Activated T-cell treated with anti-CD3 and anti-CD28 coated beads for 4 hours (primary cell): ENCODE measurements at places on chromosomes 12 and 14.

- no peak for DNase-seq
Observed at GRCh38 chr12:124747426-124748161, 116.1 kb downstream of the SCARB1 start.

DNA sequence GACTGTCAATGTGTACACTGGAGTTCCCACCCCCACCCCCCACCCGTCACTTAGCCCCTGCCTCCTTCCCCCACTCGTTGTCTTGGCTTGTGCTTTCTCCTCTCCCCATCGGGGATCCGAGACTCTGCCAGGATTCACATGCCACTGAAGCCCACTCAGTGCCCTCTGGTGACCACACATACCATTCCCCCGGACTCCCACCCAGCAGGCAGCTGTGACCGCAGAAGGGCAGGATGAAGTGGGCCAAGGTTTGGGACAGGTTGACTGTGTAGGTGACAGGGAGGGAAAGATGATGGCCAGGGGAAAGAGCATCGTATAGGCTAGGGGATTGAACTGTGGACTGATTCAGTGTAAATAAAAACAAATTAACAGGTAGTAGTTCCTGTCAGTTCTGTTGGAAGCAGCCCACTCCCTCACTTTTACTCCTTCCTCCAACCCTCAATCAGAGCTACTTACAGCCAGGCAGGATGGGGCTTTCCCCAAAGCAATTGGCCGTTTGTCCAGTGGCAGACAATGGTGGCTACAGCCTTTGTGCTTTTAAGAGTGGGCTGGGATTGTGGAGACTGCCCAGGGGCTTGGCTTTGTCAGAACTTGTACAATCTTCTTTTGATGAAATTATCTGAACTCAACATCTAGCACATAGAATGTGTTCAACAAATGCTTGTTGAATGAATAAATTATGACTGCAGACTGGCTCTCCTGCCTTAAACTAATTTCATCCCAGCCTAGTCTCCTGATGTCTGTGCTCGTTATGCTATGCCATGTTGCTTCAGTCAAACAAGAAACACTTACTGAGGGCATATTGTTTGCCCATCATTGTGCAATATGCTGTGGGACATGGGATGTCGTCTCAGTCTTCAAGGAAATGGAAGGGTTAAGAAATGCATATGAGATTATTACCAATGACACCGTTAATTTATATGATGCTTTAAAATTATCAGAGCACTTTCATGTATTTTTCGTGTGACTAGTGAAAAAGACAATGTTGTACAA lies 30.2 kb downstream of the TTC9 start:
- no peak for DNase-seq

GRCh38 chr14:103204852-103205540 lies 81.7 kb downstream of the TNFAIP2 start:
- no peak for DNase-seq

DNA sequence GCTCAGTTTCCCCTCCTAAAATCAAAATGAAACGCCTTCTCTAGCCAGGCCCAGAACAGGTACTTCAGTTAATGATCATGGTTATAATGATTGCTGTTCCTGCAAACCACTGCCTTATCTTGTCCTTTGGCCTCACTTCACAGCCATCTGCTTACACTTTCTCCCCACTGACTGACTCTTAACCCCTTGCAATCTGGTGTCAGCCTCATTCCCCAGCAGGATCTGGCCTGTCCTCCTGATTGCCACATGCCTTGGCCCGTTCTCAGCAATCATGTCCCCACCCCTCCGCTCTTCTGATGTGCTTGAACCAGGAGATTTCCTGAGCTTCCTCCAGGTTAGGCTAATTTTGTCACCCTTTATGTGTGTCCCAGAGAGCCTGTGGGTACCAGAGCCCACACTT lies 64.5 kb downstream of the KCNA1 start:
- no peak for DNase-seq

- DNase-seq = no peak
Observed at GRCh38 chr12:62683776-62684569, 217.3 kb downstream of the MON2 start.

GRCh38 chr12:114655934-114656749 lies 27.8 kb downstream of the TBX3 start:
- DNase-seq = no peak

GRCh38 chr12:25986180-25986579 lies 27.7 kb downstream of the RASSF8 start:
- DNase-seq = no peak

GRCh38 chr12:104473374-104473983 lies 16.7 kb downstream of the CHST11 start:
- no peak for DNase-seq

DNA sequence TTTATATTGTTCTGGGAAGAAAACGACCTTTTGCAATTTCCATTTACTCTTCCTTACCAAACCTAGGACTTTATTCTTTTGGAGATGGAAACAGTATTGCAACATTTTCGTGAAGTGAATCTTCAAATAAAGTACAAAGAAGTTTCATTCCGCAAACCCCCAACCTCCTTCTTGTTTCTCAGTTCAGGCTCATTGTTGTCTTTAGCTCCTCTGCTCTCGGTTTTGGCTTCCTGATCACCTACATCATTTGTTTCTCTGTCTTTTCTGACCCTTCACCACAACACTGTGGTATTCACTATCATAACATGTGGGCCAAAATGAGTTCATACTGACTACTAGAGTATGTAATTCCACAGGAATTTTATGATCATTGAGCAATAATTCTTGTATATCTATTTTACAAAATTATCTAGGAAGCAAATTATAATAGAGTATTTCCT lies 266.8 kb downstream of the ADAMTS20 start:
- DNase-seq = no peak

DNA sequence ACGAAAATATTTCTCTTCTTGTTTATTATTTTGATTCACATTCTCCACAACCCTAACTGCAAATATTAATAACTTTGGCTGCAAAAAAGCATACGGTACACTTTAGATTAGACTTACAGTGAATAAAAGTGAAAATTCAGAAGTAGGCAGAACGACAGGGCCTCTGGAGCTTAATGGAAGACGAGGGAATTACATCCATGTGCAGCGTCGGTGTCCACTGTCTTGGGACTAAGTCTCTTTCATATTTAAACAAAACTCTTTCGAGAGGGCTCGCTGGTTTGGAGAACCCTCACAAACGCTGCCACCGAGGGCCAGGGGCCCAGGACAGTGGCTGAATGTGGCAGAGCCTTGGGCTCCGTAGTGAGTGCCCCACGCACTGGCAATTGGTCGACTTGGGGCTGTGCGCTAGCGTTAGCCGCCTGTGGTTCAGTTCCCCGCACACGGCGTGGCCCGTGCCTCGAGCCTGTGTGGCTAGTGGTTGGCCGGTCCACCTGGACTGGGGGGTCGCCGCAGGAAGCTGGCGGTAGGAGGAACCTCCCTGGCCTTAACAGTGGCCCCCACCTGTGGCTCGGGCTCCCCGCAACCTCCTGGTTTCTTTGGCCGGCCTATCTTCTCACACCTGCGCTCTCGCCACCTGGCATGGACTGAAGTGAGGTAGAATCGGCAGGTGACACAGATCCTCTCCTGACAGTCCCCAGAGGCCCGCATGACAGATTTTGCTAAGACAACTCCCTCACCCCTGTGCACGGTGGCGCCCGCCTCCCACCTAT lies 739 bp upstream of the PAX9 start:
- no peak for DNase-seq

DNA sequence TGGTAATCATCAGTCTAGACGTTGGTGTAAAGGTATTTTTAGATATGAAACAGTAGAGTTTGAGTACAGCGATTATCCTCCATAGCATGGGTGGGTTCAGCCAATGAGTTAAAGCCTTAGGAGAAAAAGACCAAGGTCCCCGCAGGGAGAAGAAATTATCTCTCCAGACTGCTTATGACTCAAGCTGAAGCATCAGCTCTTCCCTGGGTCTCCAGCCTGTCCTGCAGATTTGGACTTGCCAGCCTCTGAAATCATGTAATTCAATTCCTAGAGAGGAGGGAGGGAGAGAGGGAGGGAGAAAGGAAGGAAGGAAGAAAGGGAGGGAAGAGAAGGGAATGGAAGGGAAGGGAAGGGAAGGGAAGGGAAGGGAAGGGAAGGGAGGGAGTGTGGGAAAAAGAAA lies 12.0 kb upstream of the DTX1 start:
- DNase-seq = no peak

GRCh38 chr14:95211721-95212504 lies 54.6 kb upstream of the DICER1 start:
- DNase-seq = no peak

DNA sequence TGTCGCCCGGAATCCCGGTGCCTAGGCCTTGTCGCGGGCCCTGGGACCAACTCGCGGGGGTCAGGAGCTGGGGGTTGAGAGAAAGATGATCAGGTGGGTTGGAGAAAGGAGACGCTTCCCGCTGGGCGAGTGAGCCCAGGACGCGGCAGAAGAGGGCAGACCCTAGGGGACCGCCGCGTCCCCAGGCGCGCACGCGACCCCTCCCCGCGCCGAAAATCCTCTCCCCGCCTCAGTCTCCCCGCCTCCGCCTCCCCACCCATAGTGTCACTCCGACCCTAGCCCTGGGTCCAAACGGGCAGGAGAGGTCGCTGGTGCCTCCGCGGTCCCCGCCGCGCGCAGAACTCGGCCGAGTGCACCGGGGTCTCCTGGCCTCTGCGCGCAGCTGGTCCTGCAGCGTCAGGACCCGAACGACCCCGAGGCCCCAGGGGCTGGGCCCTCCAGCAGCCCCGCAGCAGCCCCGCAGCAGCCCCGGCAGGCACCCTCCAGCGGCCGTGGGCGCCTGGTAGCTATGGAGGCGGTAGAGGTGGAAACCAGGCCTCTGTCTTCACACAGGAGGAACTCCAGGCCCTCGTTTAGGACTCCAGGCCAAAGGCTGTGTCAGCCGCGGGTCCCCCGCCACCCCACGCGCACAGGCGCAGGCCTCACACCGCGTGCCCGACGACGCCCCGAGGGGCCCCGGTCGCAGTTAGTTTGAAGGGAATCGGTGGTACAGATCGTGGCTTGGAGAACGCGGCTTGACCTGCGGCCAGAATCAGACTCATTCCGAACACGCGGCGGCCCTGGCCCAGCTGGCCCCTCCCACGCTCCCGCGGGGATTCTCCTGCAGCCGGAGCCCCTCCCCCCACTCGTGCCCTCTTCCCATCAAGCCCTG lies 60.1 kb upstream of the EIF5 start:
- DNase-seq = no peak

DNA sequence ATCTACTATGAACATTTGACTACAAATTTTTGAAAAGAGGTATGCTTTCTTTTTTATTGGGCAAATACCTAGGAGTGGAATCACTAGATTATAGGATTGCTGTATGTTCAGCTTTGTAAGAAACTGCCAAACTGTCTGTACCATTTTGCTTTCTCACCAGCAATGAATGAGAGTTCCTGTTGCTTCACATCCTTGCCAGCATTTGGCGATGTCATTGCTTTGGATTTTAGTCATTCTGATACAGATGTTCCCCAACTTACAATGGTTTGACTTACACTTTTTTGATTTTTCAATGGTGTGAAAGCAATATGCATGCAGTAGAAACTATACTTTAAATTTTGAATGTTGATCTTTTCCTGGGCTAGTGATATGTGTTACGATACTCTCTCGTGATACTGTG lies 328.7 kb downstream of the RAD51B start:
- DNase-seq = no peak

GRCh38 chr14:96727980-96728717 lies 69.0 kb upstream of the VRK1 start:
- no peak for DNase-seq

GRCh38 chr14:102696332-102696731 lies 80.9 kb upstream of the TRAF3 start:
- no peak for DNase-seq

DNA sequence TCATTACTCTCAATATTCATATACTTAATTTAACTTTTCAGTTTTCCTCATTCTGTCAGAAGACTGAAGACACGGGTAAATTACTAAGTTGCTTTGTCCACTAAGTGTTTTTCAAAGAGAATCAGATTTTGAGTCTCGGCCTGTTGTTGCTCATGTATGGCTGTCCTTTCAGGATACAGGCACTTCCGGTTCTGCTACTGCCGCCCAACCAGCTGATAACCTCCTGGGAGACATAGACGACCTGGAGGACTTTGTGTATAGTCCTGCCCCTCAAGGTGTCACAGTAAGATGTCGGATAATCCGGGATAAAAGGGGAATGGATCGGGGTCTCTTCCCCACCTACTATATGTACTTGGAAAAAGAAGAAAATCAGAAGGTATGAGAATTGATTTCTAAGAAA lies 28.3 kb upstream of the TEAD4 start:
- no peak for DNase-seq

- DNase-seq = no peak
Observed at GRCh38 chr12:11771356-11771755, 121.9 kb downstream of the ETV6 start.

GRCh38 chr14:24443053-24443665 lies 583 bp upstream of the SDR39U1 start:
- no peak for DNase-seq

GRCh38 chr12:109711596-109712461 lies 1.8 kb upstream of the FAM222A start:
- no peak for DNase-seq

- no peak for DNase-seq
Observed at GRCh38 chr14:76742966-76743365, 18.3 kb upstream of the VASH1 start.

DNA sequence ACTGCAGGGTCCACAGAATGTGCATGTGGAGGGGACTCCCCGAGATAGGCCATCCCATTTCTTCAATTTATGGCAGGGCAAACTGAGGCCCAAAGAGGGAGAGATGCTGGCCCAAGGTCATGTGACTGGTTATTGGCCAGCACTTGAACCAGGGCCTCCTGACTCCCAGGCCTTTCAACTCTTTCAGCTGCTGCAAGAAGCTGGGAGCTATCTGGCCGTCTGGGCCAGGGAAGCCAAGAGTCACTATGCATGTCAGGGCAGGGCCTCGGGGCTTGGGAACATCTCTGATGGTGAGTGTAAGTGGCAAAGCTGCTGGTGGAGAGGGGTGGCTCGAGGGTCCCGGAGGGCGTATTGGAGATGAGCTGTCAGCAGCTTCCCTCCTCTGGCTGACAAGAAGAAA lies 9.5 kb upstream of the LTBP2 start:
- DNase-seq = no peak

DNA sequence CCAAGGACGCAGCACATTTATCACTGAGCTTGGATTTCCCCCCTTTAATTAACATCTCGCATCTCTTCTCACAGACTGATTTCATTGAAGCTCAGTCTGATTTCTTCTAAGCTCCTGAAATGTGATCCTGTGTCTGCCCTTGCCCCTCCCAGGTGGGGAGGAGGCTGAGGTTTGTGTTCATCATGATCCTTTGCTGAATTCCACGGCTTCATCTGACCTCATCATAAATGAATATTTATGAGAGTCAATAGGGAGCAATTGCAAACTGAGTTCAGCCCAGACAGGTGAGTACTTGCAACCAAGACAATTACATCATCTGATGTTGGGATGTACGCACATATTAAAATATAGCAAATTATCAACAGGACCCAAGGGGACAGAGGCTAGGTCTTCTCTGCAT lies 72.4 kb downstream of the MAP1LC3B2 start:
- no peak for DNase-seq

GRCh38 chr12:107903341-107904061 lies 129.0 kb downstream of the ASCL4 start:
- no peak for DNase-seq

- DNase-seq = no peak
Observed at GRCh38 chr14:68955164-68955850, 23.8 kb downstream of the ACTN1 start.

GRCh38 chr12:47458279-47458678 lies 247.6 kb downstream of the RPAP3 start:
- DNase-seq = no peak

GRCh38 chr14:30440961-30441360 lies 118.0 kb upstream of the G2E3 start:
- no peak for DNase-seq
